ENCODE measurements at places on chromosomes 12 and 14. TPM values are rescaled to one million over a fixed set of nuclear protein-coding genes. Genes with fewer than 3 reads are reported as not detected.

- DNase-seq: no peak
Observed at GRCh38 chr12:122080149-122081082, 1.9 kb downstream of the MLXIP start.

DNA sequence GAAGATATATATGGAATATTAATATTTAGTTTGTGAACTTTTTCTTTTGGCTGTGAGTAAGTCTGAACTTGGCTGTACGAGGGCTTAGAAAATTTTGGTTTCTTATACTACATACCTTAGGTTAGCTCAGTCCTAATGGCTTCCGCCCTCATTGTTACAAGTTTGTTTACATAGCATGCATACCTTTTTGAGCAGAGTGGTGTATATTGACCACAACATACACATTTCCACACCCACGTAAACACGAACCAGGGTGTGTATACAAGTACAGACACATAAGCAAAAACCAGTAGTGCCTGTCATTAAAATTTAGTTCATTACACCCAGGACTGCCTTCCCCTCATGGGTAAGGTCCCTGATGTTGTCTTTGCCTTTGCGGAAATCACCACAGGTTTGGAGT, 230.2 kb upstream of the RGS6 start:
- DNase-seq: no peak

DNA sequence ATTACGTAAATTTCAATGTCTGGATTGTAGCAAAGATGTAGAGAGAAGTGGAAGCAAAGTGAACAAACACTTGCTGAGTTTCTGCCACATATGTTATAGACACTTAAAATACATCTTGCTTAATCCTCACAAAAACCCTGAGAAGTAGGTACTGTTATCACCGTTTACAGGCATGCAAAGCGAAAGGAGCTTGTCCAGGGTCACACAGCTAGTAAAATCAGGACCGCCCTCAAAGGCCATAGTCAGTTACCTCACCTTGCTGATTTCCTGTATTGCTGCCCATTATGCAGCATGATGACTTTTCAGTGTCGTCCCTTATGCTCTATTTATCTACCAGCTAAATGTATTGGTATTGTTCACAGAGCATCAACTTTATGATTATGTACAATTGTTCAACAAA, 39.8 kb downstream of the TRHDE start:
- DNase-seq: no peak

DNA sequence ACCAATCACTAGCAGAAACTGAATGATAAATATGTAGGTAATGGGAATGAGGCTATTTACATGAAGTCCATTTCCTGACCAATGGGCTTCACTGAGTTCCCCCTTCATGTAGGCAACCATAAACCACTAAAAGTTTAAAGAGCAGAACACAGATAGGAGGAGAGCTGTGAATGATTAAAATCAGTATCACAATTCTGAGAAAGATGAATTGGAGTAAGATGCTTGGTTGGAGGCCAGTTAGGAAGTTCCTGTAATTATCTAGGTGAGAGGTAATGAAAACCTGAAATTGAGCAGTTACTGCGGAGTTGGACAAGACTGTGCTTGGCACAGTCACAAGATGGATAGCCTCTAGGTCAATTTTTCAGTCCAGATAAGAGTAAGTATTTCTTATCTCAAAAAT, 56.6 kb downstream of the GALNT4 start:
- no peak for DNase-seq

DNA sequence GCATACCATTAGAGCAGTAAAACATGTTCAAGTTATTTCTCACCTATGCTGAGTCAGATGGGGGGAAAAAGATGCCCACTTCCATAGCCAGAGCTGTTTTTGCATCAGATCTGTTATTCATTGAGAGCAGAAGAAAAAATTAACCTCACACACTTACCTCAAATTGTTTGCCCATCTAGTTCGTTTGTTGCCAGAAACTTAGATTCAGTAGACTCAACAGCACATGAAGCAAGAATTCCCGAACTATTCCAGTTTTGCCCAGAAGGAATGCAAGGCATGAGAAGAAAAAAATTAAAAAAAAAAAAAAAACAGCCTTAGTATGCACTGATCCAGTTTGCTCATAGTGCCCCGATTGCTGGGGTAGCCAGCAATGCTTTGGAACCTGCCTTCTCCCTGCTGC, 12.4 kb upstream of the DPF3 start:
- no peak for DNase-seq

- DNase-seq: no peak
Observed at GRCh38 chr14:66974397-66975025, 214.7 kb upstream of the GARIN2 start.

GRCh38 chr12:108239378-108239777, 99.7 kb downstream of the CMKLR1 start:
- DNase-seq: no peak

The MVK gene
- 34.9 TPM for total RNA-seq

The CCDC196 gene
- not detected for total RNA-seq
